Fibroblast of skin of right quadriceps (primary cell): ENCODE measurements at places on chromosomes 16 and 17.

DNA sequence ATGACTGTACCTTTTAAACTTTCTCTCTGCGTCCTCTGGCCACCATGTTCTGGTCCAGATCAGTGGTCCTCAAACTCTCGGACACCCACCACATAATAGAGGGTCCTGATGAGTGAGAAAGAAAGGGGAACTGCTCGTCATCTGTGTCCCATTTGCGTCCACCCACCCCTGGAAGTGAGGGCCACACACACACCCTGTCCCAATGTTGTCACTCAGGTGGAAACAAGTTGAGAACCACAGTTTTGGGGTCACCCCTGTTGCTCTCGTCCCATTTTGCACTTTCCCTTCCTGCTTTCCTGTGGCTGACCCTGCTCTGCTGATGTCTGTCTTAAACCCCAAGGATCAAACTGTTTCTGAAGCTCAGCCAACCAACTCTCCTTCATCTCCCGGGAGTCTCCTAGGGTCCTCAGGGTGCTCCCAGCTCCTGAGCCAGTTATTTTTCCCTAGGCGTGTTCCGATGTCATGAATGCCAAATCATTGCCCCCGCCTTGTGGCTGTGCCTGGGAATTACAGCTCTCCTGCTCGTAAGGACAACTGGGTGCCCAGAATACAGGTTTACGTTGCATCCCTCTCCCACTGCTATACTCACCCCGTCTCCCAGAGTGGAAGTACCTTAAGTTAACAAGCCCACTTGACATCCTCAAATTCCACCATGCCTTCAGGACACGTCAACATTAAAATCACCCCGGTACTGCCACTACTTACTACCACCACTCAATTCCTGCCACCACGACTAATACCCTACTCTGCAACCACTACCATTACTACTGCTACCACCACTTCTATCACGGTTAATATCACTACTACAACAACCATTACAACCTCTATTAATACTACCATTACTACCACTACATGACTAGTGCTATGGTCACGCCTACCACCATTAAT, 26.0 kb upstream of the HNF1B start:
- peak; percentile 58 for DNase-seq

DNA sequence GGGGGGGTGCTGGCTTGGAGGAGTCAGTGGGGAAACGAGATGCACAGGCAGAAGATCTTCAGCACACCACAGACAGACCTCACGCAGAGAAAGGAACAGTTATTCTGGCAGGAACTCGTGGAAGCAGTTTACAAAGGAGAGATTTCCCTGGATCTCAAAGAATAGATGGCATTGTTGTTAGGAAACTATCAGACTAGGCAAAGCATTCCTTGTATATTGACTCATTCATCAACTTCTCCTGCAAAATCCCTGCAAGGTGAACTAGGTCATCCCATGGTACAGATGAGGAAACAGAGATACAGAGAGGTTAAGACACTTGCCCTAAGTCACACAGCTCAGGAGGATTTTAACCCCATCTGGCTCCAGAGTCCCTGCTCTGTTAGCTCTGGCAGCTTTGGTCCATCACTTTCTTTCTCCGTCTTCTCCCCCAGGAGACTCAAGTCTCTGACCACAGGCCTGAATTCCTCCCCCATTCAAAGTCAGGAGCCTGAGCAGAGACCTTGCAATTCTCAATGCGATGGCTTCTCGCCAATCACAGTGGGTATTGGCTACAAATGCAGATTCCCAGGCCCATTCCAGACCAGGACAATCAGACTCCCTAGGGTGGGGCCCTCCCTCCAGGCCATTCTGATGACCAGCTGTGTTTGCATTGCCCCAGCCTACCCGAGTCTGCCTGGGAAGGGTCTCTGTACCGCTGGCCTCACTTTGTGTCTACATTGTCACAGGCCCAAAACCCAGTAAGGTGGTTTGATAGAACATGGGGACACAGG, 56.4 kb downstream of the LITAF start:
- no peak for DNase-seq

GRCh38 chr16:27805828-27806351, 255.9 kb downstream of the KATNIP start:
- no peak for DNase-seq

DNA sequence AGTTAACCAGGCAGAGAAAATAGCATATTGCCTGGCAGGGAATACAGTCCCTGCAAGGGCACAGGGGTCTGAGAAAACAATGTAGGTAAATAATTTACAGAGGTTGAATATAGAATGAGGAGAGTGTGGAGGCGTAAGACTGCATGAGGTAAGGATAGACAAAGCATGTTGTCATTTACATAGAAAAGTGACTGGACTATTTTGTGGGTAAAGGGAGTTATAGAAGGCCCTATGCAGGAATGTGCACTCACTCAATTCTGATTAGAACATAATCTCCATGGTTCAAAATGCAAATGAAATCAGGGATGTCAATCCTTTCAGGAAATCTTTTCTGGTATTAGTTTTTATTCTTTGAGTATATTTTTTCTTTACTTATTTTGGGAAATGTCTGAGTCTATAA, 285.7 kb upstream of the SALL1 start:
- DNase-seq, result no peak

DNA sequence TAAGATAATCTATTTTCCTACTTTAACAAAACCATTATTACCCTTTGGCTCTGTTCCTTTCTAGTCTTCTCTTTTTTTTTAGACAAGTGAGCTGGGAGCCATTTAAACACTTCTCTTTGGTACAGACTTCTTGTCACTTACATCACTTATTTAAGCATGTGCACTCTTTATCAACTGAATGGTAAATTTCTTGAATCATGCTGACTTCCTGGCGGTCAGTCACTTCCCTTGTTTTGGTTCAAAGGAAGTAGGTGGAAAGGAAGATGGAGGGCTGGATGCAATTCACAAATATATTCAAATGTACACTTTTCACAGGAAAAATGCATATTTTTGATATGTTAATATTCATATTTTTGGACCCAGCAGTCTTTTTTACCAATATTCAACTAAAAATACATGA, 97.1 kb downstream of the ITFG1 start:
- no peak for DNase-seq

- DNase-seq, result no peak
These were observed 13.7 kb upstream of the TAT start for GRCh38 chr16:71590584-71590983.

DNA sequence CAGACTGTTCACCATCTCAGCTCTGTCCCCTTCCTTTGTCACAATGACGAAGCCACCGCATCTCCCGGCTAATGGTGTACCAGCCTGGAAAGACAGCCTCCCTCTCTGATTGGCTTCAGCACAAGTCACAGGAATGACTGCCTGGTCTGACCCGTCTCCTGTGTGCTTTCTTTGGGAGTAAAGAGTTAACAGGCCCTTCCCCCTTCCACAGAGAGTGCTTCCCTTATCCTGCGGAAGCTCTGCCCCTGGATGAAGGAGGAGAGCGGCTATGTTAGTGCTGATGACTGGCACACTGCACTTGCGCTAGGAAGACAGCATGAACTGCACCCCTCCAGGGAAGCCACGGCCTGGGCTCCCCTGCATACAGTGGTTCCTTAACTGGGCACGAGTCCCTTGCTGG, 11.3 kb downstream of the USB1 start:
- no peak for DNase-seq

DNA sequence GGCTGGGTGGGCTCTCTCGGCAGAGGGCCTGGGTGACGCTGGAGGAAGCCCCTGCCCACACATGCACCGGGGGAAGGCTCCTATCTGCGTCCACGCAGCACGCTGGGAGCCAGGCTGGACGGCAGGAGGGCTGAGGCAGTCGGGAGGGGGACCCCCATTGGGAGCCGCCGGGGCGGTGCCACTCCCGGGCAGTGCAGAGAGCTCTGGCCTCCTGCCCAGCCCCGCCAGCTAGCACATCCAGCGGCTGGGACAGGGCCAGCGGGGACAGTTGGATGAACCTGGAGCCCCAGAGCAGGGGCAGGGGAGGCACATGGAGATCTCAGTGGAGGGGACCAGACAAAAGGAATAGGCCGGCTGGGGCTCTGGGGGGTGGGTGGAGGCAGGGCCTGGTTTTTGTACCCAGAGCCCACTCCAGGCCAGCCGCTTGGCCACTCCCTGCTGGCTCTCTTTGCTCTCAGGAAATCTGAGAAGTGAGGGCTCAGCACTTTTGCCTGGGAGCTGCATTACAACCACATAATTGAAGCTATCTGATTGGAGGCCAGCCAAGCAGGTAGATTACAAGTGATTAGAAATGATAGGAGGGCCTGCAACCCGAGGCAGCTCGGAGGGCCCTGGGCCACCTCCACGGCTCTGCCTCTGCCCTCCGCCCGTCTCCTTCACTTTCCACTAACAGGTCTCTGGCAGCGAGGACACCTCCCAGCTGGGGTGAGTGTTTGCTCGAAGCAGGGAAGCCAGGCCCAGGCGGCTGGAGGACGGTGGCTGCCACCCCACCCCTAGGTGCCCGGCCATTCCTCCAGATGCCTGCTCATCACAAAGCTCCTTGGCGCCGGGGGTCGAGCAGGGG, 40.1 kb downstream of the ENGASE start:
- DNase-seq, result no peak

- no peak for DNase-seq
These were observed 297.9 kb upstream of the PSMD7 start for GRCh38 chr16:73998707-73999106.

DNA sequence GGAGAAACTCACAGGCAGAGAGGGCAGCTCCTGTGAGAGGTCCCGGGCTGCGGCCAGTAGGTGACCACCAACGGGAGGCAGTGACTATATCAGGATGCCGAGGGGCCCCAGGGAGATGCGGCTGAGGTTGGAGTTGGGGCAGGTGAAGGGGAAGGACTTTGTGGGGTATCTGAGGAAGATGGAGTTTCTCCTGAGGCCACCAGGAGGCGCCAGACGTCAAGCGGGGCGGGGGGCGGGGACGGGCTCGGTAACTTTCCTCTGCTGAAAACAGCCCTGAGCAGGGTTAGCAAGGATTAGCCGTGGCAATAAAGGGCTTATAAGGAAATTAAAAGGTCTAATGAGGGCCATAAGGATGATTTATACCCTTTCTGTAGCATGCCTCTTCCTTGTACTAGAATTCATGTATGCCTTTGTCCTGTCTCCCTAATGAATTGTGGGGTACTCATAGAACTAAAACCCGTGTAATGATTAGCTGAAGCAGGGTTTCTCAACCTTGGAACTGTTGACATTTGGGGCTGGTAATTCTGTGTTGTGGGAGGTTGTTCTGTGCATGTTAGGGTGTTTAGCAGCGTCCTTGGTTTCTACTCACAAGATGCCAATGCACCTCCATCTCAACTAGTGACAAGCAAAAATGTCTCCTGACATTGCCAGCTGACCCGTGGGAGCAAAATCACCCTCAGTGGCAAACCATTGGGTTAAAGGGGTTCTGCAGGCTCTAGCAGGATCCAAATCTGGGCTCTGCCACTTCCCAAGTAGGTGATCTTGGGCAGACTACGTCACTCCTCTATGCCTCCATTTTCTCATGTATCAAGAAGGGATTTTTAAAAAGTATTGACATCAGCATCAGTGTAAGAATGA, 74.8 kb upstream of the GRIN2A start:
- no peak for DNase-seq

DNA sequence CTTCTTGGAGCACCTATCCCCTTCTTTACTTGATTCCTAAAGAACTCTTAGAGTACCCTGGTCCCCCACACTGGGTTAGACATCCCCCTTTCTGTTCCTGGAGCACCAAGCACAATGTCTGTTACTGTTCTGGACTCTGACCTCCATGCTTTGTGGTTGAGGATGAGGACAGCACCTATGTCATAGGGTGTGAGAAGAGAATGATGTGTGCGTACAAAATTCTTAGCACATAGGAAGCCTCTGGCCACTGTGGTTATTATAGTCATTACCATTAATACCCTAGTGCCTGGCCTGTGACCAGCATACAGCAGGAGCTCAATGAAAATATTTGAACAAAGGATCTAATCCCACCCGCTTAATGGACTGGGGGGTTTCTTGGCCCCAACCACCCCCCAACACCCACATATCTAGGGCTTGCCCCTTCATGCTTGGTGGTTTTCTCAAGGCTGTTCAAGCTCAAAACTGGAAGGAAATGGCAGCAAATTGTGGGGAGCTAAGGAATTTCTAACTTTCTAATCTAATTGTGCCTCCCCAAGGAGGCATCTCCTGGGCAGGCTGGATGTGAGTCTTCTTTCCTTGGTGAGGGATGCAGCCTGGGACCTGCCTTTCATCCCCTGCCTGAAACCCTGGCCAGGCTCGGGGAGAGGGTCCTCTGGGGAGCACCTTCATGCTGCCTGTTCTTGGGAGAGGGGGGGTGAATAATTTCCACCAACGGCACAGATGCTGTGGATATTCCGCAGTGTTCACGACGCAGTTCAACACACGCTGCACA, 1.5 kb upstream of the CMIP start:
- no peak for DNase-seq

DNA sequence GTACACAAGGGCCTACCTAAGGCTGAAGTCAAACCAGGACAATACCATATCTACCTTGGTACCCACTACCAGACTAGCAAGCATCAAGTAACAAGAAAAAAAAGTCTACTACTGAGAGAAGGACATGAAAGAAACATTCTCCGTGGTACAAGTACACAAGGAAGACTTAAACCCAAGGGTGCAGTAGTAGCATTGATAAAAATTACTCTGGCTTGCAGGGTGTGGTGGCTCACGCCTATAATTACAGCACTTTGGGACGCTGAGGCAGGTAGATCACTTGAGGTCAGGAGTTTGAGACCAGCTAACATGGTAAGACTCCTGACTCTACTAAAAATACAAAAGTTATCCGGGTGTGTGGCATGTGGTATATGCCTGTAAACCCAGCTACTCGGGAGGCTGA, 386.5 kb upstream of the PMFBP1 start:
- DNase-seq, result no peak

DNA sequence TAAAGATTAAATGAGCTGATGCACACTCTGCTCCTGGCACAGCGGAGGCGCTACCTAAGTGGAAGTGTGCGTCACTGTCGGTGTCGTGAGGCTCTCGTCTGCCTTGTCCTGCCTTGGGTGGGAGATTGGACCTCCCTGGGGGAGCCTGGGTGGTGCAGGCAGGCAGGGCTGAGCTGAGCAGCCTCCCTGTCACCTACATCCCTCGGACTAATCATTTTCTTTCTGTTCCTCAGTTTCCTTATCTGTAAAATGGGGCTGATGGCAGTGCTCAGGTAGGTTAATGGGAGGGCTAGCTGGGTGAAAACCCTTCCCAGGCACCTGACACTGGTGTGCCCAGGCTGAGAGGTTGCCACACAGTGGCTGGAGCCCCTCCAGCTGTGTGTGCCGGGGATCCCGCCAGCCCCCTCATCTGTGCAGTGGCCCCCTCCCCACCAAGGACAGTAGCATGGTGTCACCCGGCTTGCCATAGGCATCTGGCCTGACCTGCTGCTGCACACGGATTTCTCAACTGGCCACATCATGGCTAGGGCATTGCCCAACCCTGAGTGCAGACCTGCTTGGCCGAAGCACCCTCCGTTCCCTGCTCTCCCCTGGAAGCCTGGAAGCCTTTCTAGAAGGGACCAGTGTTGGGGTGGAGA, 4.3 kb downstream of the ADCY7 start:
- no peak for DNase-seq

GRCh38 chr17:62679866-62680377, 52.5 kb downstream of the MRC2 start:
- DNase-seq, result no peak
